ENCODE measurements at places on chromosomes 7 and 10. TPM values are rescaled to one million over a fixed set of nuclear protein-coding genes. Genes with fewer than 3 reads are reported as not detected.

Gene GHRHR
- not detected for total RNA-seq

Gene NUTM2A
- 0.93 TPM for total RNA-seq

Gene MMD2
- not detected for total RNA-seq

Gene ACSM6
- total RNA-seq = not detected

Gene PDE6C
- total RNA-seq = not detected
